Placental pericyte (primary cell): ENCODE measurements at places on chromosomes 12 and 14. TPM values are rescaled to one million over a fixed set of nuclear protein-coding genes. Genes with fewer than 3 reads are reported as not detected.

The DEGS2 gene
- not detected in 2 replicates for total RNA-seq

The TBX5 gene
- 7.0 and 7.2 TPM in 2 replicates for total RNA-seq

The KRT82 gene
- not detected in 2 replicates for total RNA-seq

The SLCO1B3 gene
- total RNA-seq = not detected in 2 replicates

The FCF1 gene
- 36.1 and 42.0 TPM in 2 replicates for total RNA-seq

The TMEM119 gene
- 91.9 and 104 TPM in 2 replicates for total RNA-seq

The RPS6KL1 gene
- 1.4 and 2.2 TPM in 2 replicates for total RNA-seq

The CHURC1 gene
- 26.6 and 45.1 TPM in 2 replicates for total RNA-seq

The KLHL42 gene
- total RNA-seq = 22.5 and 78.5 TPM in 2 replicates

The SMOC1 gene
- not detected in 2 replicates for total RNA-seq

The ACOT4 gene
- 0.57 and 1.5 TPM in 2 replicates for total RNA-seq

The ING4 gene
- 23.2 and 64.3 TPM in 2 replicates for total RNA-seq

The RAD9B gene
- 0.44 and 1.4 TPM in 2 replicates for total RNA-seq

The TMEM179 gene
- total RNA-seq = not detected in 2 replicates

The CEP170B gene
- total RNA-seq = 30.2 and 42.5 TPM in 2 replicates

The PKP2 gene
- total RNA-seq = 3.7 and 39.6 TPM in 2 replicates

The FAM186B gene
- total RNA-seq = 0.14 and 0.44 TPM in 2 replicates

The SLC25A21 gene
- total RNA-seq = under 0.01 and 1.4 TPM in 2 replicates

The CLEC1A gene
- total RNA-seq = not detected in 2 replicates

The SOX5 gene
- 20.5 and 22.5 TPM in 2 replicates for total RNA-seq

The SMCO2 gene
- 0.22 TPM in 1 of 2 replicates, not detected in the other for total RNA-seq

The EIF2S3B gene
- 0.86 and 2.8 TPM in 2 replicates for total RNA-seq

The PSEN1 gene
- total RNA-seq = 68.6 and 89.7 TPM in 2 replicates

The HRK gene
- total RNA-seq = not detected in 2 replicates

The KLRD1 gene
- total RNA-seq = 0.22 and 1.3 TPM in 2 replicates

The MANSC4 gene
- total RNA-seq = not detected in 2 replicates

The CDCA3 gene
- total RNA-seq = 0.66 and 43.2 TPM in 2 replicates

The RPGRIP1 gene
- 0.22 and 0.29 TPM in 2 replicates for total RNA-seq

The ASCL1 gene
- total RNA-seq = not detected in 2 replicates

The CS gene
- total RNA-seq = 83.4 and 160 TPM in 2 replicates

The LRRC23 gene
- total RNA-seq = 3.4 and 14.0 TPM in 2 replicates

The BDKRB1 gene
- total RNA-seq = 46.7 and 47.5 TPM in 2 replicates

The HHIPL1 gene
- total RNA-seq = 0.66 and 1.9 TPM in 2 replicates

The FOXG1 gene
- total RNA-seq = under 0.01 TPM in 2 replicates

The DIO3 gene
- not detected in 2 replicates for total RNA-seq

The PLXNC1 gene
- 1.3 and 12.3 TPM in 2 replicates for total RNA-seq

The HOXC6 gene
- total RNA-seq = 4.2 and 4.8 TPM in 2 replicates

The TTC6 gene
- 0.14 TPM in 1 of 2 replicates, not detected in the other for total RNA-seq

The FGFR1OP2 gene
- total RNA-seq = 44.0 and 49.0 TPM in 2 replicates

The PGF gene
- 0.22 and 2.4 TPM in 2 replicates for total RNA-seq

The CBLN3 gene
- total RNA-seq = 1.3 and 5.0 TPM in 2 replicates

The NKX2-1 gene
- not detected in 2 replicates for total RNA-seq

The BCAT1 gene
- 229 and 318 TPM in 2 replicates for total RNA-seq

The TCL1B gene
- total RNA-seq = not detected in 2 replicates

The TC2N gene
- under 0.01 and 0.14 TPM in 2 replicates for total RNA-seq

The FBRSL1 gene
- total RNA-seq = 7.4 and 8.6 TPM in 2 replicates

The C14orf93 gene
- total RNA-seq = 6.2 and 6.6 TPM in 2 replicates

The OAS3 gene
- total RNA-seq = 7.4 and 28.2 TPM in 2 replicates

The RNASE2 gene
- not detected in 2 replicates for total RNA-seq

The POLE gene
- 6.8 and 70.6 TPM in 2 replicates for total RNA-seq

The TPPP2 gene
- not detected in 2 replicates for total RNA-seq

The KRT6C gene
- not detected in 2 replicates for total RNA-seq
